Stimulated activated naive CD8-positive, alpha-beta T cell treated with anti-CD3 and anti-CD28 coated beads, Interleukin-15, Interleukin-2, amounts not matched to agents 100 U/mL and 50 U/mL, for 24 hours (primary cell): ENCODE measurements at places on chromosomes 1 and 21.

DNA sequence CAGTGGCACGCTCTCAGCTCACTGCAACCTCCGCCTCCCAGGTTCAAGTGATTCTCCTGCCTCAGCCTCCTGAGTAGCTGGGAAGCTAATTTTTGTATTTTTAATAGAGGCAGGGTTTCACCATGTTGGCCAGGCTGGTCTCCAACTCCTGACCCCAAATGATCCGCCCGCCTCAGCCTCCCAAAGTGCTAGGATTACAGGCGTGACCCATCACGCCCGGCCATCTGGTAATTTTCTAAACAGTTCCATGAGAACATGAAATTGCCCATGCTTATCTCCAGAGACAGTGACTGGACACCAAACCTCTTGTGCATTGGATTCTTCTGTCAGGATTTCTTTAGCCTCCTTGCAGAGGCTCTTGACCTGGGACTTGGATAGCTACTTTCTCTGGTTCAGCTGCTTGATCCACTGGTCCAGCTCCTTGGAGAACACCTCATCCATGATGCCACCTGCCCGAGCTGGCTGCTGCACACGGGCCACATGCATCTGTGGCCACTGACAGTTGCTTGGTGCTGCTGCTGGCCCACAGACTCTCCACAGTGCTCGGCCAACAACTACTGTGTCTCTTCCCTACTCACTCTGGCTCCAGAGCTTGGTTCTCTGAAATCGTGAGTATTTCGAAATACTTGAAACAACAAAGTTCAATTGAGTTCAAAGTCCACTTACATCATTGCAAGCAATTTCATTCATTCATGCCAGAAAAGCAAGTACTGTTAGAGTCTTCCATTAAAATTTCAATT is 40.0 kb upstream of the CTPS1 start:
- no peak for DNase-seq

GRCh38 chr1:214002060-214002459 is 14.3 kb downstream of the PROX1 start:
- no peak for DNase-seq

DNA sequence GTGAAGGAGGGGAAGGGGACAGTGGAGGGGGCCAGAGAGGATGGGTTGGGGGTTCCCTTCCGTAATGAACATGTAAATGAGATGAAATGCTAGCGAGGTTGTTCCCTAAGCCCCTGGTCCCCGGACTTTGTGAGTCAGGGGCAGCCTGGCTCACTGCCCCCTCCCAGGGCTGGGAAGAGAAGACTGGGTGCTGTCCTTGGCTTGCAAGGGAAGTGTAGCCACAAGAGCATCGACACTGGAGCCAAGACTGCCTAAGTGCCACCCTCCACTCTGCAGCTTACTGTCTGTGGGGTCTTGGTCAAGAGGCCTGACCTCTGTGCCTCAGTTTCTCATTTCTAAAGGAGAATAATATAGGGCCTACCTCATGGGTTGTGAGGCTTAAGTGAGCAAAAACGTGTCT is 483 bp downstream of the PEAR1 start:
- DNase-seq, result no peak

GRCh38 chr1:222266223-222267196 is 281.4 kb downstream of the HHIPL2 start:
- DNase-seq, result no peak

GRCh38 chr21:30468900-30469714 is 11.1 kb downstream of the KRTAP19-1 start:
- DNase-seq, result no peak

DNA sequence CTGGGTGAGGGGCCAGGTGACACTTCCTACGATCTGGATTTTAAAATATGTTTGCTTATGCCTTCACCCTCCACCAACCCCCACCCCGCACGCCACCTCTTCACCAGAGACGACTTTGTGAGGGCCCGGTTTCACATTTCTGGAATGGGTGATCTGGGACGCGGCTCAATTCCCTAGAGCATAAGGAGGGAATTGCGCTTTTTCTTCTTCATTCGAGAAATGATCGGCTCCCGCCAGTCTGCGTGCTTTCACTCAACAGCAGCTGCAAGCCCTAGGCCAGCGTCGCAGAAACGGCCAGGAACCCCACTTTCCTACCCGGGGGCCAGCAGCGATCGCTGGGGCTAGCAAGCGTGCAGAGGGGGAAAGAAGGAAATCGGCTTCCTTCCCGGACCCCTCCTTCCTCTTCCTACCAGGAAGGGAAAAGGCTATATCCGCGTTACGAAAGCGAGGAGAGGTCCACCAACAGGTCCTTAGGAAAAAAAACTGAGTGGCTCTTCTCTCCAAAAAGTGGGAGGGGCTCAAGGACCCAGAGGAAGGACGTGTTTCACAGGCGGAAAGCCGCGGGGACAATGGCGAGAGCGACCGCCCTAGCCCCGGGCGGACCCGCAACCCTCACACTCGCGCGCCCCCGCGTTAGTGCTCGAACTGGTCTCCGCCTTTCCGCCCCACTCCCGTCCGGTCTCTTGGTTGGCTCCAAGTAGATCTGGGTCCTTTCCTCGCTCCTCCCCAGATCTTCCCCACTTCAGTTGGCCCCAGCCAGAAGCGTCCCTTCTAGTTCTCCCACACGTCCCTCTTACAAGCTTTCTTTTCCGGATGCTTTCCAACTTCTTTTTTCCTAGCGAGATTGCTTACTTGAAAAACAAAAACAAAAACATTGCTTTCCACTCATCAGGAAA is 1.1 kb upstream of the ADAMTS1 start:
- peak; percentile 20 for DNase-seq

DNA sequence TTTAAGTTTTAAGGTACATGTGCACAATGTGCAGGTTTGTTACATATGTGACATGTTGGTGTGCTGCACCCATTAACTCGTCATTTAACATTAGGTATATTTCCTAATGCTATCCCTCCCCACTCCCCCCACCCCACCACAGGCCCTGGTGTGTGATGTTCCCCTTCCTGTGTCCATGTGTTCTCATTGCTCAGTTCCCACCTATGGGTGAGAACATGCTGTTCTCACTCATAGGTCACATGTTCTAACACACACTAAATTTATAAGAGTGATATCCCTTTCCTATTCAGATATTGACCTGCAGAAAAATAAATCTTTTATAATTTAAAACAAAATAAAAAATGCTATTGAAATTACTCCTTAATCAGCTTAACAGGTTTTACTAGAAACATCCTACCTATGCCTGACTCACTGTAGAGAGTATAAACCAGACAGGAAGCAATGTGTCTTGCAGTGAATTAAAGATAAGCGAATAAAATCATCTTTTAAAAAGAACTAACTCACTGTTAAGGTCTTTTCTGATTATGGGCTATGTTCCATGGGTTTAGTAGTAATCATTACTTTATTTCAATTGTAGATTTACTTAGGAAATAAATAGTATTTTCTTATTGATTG is 82.0 kb upstream of the DPH5 start:
- DNase-seq, result no peak

DNA sequence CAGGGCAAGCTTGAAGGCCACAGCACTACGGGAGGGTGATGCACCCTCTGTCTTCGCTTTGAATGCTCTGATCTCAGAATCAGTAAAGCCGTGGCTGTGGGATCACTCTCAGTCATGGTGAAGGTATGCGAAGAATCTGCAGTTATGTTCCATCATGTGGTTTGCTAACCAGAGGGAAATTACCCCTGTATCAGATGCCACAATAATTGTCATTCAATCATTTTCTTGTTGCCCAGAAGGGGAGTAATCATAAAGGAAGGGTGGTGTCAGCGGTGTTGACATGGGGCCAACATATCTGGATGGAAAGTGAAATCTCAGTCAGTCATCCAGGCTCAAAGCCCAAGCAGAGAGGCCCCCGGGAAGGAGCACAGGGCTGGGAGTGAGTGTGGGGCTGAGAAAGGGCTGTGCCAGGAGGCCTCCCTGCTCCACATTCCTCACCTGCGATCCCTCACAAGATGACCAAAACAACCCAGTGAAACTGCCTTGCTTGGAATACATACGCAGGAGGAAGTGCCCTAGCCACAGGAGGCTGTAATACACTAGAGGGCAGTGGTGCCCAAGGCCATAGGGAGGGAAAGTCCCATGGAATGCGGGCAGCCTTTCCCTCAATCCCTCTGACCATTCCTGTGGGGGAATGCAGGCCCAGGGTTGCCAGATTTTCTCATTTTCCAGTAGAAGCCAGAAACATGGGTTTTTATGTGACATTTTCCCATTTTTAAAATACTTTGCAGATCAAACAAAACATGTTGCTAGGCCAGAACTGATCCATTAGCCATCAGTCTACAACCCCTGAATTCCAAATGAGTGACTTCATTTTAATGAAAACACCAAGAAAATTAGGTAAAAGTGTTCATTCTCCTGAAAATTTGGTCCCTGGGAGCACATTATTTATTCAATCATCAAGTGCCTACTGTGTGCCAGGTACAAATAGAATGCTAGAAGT is 95.7 kb upstream of the VANGL1 start:
- peak; percentile 4 for DNase-seq

GRCh38 chr1:172533513-172534151 is 682 bp downstream of the SUCO start:
- peak; percentile 48 for DNase-seq
